ENCODE measurements at places on chromosomes 4 and X.

DNA sequence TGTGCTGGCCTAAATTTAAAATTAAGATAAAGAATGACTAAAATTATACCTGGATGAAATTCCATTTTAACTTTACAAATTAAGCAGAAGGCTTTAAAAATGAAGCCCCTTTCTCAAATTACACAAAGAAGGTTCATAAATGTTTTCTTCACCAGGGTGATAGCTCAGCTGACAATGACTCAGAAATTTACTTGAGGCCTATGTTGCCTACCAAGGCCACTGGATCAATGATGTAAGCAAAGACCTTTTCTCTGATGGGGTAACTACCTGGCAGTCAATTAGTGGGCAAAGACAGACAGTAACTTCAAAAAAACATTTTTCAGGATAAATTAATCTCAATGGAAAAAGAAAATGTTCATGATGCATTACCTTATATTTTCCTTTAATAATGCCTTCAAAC lies 23.9 kb upstream of the GPR34 start:
- no peak for DNase-seq

DNA sequence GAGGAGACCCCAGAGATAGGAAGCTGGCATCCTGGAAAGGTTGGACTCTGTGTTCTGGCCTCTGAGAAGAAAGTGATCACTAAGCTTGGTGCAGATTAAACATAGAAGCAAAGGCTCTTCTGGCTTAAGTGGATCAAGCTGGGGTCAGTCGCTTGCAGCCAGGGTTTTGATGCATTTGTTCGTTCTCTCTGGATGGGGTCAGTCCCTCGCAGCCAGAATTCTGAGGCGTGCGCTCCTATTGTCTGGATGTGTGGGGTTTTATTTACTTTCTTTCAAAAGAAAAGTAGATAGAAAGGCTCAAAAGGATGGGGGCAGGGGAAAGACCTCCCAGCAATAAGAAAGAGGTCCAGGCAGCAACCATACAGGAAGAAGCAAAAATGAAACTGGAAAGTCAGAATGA lies 152.6 kb downstream of the DHRSX start:
- DNase-seq: no peak

GRCh38 chr4:20629186-20630106 lies 70.8 kb upstream of the PACRGL start:
- DNase-seq: no peak

DNA sequence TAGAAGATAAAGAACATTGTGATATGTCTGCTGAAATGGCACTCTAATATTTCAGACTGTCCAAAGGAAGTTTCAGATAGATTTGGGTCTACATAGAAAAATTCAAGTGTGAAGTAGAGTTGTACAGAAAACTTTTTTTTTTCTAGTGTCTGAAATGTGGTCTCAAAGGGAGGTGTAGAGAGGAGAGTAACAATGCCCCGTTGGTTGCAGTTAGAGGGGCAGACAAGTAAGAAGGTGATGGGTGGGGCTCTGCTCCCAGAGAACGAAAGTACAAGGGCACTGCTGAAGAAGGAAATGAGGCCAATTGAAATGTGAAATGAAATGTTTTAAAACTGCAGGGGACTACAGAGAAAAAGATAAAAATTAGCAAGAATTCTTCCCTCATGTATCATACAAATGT lies 177.8 kb downstream of the BANK1 start:
- no peak for DNase-seq

DNA sequence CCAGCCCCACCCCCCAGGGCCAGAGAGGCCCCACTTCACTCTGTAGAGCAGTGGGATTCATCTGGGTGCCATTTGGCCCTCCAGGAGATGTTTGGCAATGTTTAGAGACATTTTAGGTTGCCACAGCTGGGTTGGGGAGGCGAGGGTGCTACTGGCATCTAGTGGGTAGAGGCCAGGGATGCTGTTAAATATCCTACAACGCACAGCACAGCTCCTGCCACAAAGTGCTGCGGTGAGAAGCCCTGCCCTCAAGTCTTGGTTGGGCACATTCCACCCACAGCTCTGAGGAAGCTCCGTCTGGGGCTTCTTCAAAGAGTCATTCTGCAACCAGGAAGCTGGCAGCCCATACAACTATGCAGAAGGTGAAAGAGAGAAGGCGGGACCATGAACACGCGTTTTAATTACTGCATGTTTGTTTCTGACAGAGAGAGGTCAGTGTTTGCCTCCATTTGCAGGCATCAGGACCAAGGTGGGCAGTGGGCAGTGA lies 48.1 kb upstream of the FAM9C start:
- DNase-seq: no peak

DNA sequence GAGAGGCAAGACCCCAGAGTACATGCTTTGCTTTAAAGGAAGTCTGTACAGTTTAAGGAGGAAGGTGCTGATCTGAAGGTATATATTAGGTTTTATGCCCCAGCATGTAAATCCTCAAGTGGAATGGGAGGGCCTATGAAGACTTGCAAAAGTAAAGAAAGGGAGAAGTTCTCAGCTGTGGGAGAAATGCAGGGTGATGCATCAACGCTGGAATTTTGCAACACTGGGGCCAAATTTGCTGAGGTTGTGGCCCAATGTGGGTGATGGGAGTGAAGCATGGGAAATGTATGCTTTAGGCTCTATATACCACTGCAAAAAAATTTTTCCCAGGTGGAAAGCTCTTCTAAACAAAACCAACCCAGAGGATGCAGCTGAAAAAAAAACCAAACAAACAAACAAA lies 33.8 kb upstream of the GPR174 start:
- DNase-seq: no peak

GRCh38 chr4:176432811-176433540 lies 113.2 kb downstream of the SPCS3 start:
- no peak for DNase-seq

- no peak for DNase-seq
These were observed 168.1 kb downstream of the VSIG4 start for GRCh38 chrX:65871671-65872311.

- no peak for DNase-seq
These were observed 15.5 kb downstream of the P2RY8 start for GRCh38 chrX:1521459-1521956.

DNA sequence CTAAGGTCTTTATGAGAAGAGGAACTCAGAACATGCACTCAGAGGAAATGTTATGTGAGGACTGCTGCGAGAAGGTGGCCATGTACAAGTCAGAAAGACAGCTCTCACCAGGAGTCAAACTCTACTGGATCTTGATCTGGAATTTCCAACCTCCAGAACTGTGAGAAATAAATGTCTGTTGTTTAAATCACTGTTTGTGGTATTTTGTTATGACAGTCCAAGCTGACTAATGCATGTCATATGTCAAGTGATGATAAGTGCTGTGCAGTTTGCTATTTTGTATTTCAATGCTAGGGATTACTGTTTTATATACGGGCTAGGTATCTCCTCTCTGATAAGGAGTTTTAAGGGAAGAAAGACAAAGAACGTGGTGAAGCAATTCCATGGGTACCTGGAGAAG lies 162.3 kb downstream of the CPEB2 start:
- DNase-seq: no peak

DNA sequence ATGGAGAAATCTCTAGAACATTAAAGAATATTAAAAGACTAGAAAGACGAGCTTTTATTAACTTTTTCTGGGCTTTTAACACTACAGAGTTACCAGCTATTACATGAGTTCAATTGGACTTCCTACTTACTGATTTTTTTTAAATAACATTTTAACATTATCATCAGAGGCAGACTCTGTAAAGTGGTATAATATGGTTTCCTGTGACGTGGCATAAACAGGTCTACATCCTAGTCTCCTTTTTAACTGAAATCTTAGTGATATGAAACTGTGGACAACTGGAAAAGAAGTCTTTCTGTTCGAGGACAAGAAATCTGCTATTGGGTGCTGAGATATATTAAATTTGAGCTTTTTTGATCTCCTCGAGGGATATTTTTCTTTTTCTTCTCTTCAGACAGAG lies 48.7 kb upstream of the ABCG2 start:
- no peak for DNase-seq

GRCh38 chrX:19350941-19351384 lies 7.2 kb downstream of the PDHA1 start:
- no peak for DNase-seq

- no peak for DNase-seq
These were observed 229.5 kb downstream of the STK32B start for GRCh38 chr4:5280828-5281227.

GRCh38 chr4:154807042-154807630 lies 26.1 kb downstream of the RBM46 start:
- peak; percentile 15 for DNase-seq

DNA sequence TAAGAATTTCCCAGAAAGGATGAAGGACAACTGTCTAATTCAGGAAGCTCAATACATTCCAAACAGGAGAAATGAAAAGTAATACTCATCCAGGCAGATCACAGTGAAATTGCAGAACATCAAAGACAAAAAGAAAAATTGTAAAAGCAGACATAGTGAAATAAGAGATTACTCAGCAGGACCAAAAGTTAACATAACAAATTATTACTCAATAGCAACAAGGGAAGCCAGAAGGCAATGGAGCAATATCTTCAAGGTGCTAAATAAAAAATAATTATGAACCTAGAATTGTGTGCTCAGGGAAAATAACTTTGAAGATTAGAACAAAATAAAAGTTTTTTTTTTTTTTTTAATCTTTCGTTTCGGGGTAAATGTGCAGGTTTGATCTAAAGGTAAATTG lies 30.5 kb upstream of the ENPP6 start:
- DNase-seq: no peak

DNA sequence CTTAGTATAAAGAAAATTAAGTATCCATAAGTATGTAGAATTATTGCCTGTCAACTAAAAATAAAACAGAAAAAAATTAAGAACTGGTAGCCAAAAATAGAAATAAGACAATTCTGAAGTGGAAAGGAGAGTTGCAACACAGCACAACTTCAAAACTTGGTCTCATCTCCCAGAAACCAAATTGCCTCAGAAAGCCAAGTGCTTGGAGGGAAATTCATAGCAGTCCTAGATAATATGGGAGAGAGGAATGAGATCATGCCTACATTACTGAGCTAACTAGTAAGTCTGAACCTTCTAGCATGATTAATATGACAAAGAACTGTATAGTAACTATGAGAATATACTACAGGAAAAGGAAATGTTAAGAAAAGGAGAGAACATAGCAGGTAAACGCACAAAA lies 256.5 kb downstream of the LDB2 start:
- DNase-seq: peak; percentile 74

- no peak for DNase-seq
These were observed 36.9 kb upstream of the TENM3 start for GRCh38 chr4:182206266-182206665.

- no peak for DNase-seq
These were observed 4.3 kb downstream of the IL1RAPL1 start for GRCh38 chrX:28591542-28591941.

DNA sequence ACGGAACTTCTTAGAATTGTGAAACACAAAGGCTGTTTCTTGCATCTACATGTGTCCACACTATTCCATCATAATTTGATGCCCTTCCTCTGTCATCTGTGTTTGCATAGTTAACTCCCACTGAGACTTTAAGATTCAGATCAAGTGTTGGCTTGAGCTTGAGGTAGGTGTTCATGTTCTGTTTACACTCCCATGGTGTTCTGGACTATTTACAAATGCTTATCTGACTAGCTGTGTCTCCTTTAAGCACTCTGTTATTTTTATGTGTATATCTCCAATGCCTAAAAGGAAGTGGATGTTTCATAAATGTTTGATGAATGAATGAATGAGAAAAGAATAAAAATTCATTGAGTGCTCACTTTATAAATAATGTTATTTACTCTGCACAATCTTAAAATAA lies 622.7 kb downstream of the RAB28 start:
- DNase-seq: no peak

DNA sequence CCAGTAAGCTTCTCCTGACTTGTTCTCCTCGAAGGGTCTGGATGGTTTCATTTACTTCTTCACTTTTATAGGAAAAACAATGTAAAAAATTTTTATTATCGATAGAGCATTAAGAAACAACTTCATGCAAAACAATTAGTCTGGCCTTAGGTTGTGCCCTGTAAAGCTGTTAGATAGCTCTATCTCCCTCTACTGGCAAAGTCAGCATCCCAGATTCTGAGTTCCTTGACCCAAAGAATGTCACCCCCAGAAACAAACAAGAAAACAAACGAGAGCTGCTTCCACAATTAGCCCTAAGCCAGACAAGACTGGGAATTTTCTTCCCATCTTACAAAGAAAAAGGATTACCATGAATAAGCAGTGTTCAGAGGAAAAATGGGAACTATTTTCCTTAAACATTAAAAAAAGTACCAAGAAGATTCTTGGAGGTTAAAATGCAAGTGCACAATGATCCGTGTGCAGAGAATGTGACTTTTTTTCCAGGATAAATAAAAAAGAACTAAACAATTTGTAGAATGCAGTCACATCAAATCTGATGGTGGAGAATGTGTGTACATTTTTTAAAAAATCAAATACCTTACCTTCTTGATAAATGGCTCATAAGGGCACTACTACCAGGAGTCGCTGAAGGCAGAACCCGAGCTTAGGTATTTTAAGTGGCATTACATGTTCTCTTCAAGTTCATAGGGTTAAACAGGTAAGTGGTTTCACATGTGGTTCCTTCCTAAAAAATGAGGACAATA lies 293.2 kb downstream of the FBXO8 start:
- DNase-seq: peak; percentile 48

GRCh38 chrX:16305187-16305586 lies 137.9 kb downstream of the MAGEB17 start:
- DNase-seq: no peak

GRCh38 chrX:5458300-5458842 lies 770.3 kb downstream of the NLGN4X start:
- DNase-seq: no peak

GRCh38 chr4:10320130-10320529 lies 137.1 kb downstream of the ZNF518B start:
- DNase-seq: no peak

- peak; percentile 11 for DNase-seq
These were observed 7.0 kb upstream of the STPG2 start for GRCh38 chr4:98150092-98150761.

GRCh38 chrX:57977992-57978391 lies 67.7 kb upstream of the ZXDA start:
- DNase-seq: no peak

GRCh38 chrX:138872537-138872936 lies 161.0 kb upstream of the FGF13 start:
- no peak for DNase-seq

DNA sequence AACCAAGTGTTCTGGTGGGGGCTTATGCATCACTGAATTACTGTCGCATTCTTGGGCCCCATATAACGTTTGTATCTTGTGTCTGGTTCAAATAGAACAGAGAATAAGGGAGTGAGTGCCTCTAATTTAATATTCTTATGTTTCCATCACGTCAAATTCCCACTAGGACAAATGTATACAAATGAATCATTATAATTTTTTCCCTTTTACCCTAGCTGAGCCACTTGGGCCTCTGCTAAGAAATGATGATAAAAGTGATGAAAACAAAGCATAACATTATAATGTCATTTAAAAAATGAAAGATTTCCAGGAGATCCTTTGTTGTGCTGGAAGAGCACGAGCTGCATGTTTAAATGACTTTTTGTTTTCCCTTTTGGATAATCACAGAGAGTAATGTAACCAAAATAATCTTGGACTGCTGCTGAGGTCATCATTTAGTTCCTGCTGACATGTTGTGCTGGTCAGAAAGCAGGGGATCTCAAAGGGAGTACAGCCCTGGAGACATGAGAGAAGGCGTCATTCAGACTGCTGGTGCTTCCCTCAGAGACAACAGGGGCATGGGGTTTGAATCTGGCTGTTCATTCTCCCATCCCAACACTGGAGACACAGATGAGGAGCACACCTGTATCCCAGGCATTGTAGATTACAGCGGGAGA lies 105.1 kb upstream of the SCOC start:
- DNase-seq: no peak

- no peak for DNase-seq
These were observed 60.0 kb downstream of the PPP3CA start for GRCh38 chr4:101287324-101287723.

GRCh38 chrX:108055546-108055945 lies 10.7 kb downstream of the VSIG1 start:
- no peak for DNase-seq

GRCh38 chrX:17579026-17579425 lies 158.3 kb upstream of the SCML1 start:
- peak; percentile 29 for DNase-seq

Measured in GM03348 (cell line).